ENCODE measurements at places on chromosomes 6 and 20.

DNA sequence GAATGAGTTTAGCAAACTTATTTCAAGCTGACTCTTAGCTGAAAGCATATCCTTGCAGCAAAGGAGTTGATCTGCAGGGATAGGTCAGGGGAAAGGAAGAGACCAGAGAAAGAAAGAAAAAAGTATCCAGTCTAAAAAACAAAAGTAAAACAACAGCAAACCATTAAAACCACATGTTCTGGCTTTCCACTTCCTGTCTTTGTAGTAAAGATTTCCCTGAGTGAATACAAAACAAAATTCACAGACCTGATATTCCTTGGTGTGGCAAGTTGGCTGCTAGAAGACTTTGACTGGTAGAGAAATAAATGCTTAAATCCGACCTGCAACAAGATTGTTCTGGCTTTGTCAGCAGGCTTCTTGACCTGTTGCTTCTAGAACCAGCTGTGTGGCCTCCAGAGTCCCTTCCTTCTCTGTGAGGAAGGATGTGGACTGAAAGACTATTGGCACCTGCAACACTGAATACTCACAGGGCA lies 23.4 kb upstream of the MCM3 start:
- no peak for DNase-seq

DNA sequence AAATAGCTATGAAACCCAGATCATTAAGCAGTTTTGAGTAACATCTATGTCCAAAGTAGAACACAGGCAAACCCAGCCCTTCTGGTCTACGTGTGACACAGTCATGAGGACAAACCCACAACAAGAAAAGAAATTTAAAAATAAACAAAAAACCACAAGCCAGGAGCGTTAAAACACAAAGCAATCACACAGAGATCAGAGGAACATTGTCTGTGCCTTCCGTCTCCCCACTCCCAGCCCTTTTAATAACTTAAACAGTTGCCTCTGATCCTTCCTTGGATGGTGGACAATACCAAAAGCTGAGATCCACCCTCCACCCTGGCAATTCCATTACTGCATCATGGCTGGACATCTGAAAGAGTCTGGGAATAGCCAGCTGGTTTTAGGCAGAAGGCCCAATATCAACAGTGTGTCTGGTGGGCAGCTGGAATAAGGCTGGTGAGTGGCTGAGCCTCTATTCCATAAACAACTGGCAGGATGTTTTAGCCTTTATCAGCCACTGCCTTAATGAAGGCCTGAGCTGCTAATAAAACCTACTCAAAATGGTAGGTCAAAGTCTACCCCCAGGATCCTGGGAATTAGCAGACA lies 15.7 kb upstream of the LAMA4 start:
- DNase-seq: no peak

- DNase-seq: no peak
Measured at GRCh38 chr6:32164295-32164694, at the start of gene EGFL8. EGFL8 (plus strand) TSS chr6:32164595; CDS start chr6:32166166, 1,571 bp downstream.

GRCh38 chr6:123805921-123806320 lies 2.3 kb downstream of the NKAIN2 start:
- no peak for DNase-seq

- no peak for DNase-seq
Measured at GRCh38 chr6:143731789-143732188, 54.0 kb downstream of the PHACTR2 start.

- DNase-seq: no peak
Measured at GRCh38 chr20:19929481-19930145, 87.5 kb upstream of the NAA20 start.

- DNase-seq: peak; percentile 4
Measured at GRCh38 chr6:103983860-103984259, 875.9 kb downstream of the HACE1 start.

- peak; percentile 54 for DNase-seq
Measured at GRCh38 chr20:49230561-49231133, 11.4 kb downstream of the DDX27 start.

GRCh38 chr6:112241820-112242429 lies 12.4 kb downstream of the LAMA4 start:
- DNase-seq: no peak

- no peak for DNase-seq
Measured at GRCh38 chr6:139449611-139450000, 75.2 kb upstream of the CITED2 start.

- no peak for DNase-seq
Measured at GRCh38 chr6:169379495-169380070, 125.9 kb upstream of the THBS2 start.

GRCh38 chr6:123338394-123338793 lies 298.4 kb downstream of the TRDN start:
- DNase-seq: no peak
